ENCODE measurements at places on chromosomes 11 and 22.

DNA sequence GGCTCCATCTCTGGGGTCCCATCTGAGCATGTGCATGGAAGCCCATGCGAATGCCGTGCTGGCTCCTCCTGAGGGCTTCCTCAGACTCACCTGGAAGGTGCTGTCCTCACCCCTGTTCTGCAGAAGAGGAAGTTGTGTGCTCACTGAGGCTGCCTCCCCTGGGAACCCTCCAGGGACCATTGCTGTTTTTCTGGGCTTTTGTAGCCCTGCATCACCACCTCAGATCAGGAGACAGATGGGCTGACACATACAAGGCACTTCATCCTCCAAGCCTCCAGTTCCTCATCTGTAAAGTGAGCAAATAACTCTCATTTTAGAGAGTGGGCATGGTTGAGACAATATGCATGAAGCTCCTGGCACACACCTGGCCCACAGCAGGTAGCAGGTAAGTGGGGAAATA is 12.1 kb upstream of the LRRC32 start:
- peaks cover 6% of the 10 kb centered on the region for H3K4me1 ChIP-seq
- H3K4me3 ChIP-seq, result no peak overlapping the region
- H3K36me3 ChIP-seq, result no peaks in the 10 kb centered on the region
- H3K27ac ChIP-seq, result no peak overlapping the region
- no peak for DNase-seq
- peaks cover 9% of the 10 kb centered on the region for H3K27me3 ChIP-seq

DNA sequence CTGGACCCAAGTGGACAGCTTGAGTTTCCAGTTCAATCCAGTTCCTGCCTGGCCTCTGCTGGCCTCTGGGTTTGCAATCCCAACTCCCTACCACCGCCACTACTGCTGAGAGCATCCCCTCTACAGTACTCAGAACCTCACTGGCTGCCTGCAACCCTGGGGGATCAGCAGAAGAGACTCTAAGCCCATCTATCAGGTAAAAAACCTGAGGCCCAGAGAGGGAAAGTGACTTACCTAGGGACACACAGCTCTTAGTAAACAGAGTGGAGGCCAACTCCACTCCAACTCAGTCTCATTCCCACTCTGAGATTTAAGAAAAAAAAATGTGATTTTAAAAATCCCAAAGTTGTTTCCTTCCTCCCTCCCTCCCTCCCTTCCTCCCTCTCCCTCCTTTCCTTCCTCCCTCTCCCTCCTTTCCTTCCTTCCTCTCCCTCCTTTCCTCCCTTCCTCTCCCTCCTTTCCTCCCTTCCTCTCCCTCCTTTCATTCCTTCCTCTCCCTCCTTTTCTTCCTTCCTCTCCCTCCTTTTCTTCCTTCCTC is 34.5 kb downstream of the APOL3 start:
- H3K27me3 ChIP-seq, result peaks cover 40% of the 10 kb centered on the region
- no peak overlapping the region for H3K27ac ChIP-seq
- H3K4me3 ChIP-seq, result no peak overlapping the region
- H3K36me3 ChIP-seq, result no peaks in the 10 kb centered on the region
- peaks cover 4% of the 10 kb centered on the region for H3K4me1 ChIP-seq

DNA sequence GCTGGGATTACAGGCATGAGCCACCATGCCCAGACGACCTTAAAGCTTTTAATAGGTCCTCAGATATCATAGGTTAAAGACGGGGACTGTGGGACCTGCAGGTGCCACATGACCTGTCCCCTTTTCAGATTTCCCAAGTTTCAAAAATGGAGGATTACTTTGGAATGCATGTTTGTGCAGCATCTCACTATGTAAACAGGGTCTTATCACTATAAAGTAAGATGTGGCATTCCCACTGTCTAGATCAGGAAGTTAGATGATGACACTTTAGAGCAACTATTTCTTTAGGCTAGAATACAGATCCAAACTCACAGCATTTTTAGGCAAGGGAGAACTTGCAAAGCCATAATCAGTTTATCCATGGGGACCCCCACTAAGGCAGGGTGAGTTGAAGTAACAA is 92.8 kb downstream of the USP35 start:
- no peak overlapping the region for H3K4me3 ChIP-seq

DNA sequence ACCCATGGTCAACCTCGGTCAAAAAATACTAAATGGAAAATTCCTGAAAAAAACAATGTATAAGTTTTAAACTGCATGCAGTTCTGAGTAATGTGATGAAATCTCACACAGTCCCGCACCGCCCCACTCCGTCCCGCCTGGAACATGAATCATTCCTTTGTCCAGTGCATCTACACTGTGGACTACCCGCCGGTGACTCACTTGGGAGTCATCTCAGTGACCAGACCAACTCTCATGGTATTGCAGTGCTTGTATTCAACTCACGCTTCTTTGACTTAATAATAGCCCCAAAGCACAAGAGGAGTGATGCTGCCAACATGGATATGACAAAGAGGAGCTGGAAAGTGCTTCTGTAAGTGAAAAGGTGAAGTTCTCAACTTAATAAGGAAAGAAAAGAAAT is 48.8 kb downstream of the ARHGAP32 start:
- H3K36me3 ChIP-seq, result no peaks in the 10 kb centered on the region
- no peaks in the 10 kb centered on the region for H3K27me3 ChIP-seq
- peak overlapping the region; percentile 48 for H3K4me3 ChIP-seq
- peak overlapping the region; percentile 72 for H3K27ac ChIP-seq

- DNase-seq, result no peak
- no peak overlapping the region for H3K4me3 ChIP-seq
- no peak overlapping the region for H3K27ac ChIP-seq
- H3K4me1 ChIP-seq, result no peaks in the 10 kb centered on the region
- H3K36me3 ChIP-seq, result no peaks in the 10 kb centered on the region
- no peaks in the 10 kb centered on the region for H3K27me3 ChIP-seq
These were observed 111.3 kb downstream of the PLEKHA7 start for GRCh38 chr11:16902781-16903378.

DNA sequence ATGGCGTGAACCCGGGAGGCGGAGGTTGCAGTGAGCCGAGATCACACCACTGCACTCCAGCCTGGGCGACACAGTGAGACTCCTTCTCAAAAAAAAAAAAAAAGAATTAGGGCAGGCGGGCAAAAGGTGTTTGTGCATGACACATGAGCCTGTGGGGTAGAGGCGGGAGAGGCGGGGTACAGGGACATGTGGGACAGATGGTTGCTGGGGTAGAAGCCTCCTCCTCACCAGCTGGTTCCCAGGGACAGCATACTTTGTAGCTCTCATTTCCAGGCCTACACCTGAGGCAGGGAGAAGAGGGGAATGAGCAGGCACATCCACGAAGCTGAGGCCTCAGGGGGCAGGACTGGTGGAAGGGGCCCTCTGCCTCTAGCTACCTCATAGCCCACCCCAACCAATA is 23.7 kb downstream of the YWHAH start:
- no peak overlapping the region for H3K27ac ChIP-seq
- no peak for DNase-seq
- H3K4me1 ChIP-seq, result peaks cover 11% of the 10 kb centered on the region
- H3K27me3 ChIP-seq, result peaks cover 5% of the 10 kb centered on the region

DNA sequence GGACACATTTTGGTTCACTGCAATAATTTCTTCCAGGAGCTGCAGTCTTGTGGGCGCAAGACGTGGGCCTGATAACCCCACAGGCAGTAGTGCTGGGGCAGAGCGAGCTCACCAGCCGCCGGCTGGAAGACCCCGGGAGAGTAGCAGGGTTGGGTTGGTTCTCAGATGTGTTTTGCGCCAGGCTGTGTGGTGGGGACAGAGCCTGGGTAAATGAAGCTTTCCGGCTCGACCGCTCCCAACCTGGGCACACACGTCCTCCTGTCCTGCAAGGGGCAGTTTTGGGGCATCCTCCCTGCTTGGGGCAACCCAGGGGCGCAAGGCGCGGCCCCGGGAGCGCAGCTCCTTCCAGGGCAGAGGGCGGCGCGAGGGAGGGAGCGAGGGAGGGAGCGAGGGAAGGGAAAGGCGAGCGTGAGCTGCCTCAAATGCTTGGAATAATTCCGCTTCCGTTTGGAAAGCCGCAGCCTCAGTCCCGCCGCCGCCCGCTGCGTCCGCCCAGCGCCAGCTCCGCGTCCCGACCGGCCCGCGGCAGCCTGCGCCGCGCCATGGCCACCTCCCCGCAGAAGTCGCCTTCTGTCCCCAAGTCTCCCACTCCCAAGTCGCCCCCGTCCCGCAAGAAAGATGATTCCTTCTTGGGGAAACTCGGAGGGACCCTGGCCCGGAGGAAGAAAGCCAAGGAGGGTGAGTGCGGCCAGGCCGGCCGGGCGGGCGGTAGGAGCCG is at the start of gene PARVA:
PARVA (plus strand) TSS at position 466 of the 718 bp plus-strand sequence; CDS start at position 543, 77 bp downstream.
- DNase-seq, result peak; percentile 90
- H3K27ac ChIP-seq, result peak within 1 kb of the TSS; percentile 98
- peak within 1 kb of the TSS; percentile 95 for H3K4me3 ChIP-seq
- peaks cover 10% of the 10 kb centered on the region for H3K4me1 ChIP-seq
- peaks cover 22% of the 10 kb centered on the region for H3K36me3 ChIP-seq
- no peaks in the 10 kb centered on the region for H3K27me3 ChIP-seq

DNA sequence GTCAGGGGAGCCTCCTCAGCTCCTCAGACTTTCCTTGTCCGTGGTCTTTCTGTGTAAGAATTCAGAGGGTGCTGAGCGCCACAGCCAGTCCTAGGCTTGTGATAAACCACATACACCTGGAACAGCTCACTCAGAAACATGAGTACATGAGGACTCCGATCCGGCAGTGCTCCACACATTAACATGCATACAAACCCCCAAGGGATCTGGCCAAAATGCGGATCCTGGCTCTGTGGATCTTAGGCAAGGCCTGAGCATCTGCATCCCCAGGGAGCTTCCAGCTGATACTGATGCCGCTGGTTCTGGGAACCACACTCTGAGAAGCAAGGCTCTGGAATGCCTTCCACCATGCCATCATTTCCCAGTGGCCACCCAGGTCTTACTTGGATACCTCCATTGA is 20.6 kb upstream of the OPCML start:
- H3K4me1 ChIP-seq, result no peaks in the 10 kb centered on the region
- no peaks in the 10 kb centered on the region for H3K27me3 ChIP-seq

DNA sequence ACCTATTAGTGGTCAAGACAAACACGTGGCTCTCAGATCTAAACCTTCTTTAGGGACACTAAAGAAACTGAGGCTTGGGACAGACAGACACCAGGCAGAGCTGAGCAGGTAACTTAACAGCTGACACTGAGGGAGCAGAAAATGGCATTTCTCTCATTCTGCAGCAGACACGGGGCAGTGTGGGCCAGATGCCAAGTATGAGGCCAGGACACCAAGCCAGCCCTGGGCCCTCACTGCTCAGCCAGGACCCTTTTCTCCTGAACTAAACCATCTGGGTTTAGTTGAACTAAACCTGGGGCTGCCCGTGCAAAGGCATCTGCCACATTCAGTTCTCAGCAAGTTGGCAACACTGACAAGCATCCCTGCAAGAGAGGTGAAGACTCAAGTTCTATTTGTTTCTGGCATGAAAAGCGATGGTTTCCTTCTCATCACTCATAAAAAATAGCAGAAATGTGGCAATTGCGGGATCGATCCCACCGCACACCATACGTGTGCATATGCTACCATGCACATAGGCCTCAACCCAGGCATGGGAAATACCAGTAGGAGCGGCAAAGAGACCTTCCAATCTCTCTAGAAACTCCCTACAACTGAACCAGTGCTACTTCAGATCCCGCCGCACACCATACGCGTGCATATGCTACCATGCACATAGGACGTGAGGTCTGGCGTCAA is 100.1 kb upstream of the BID start:
- H3K27ac ChIP-seq, result no peak overlapping the region
- H3K4me3 ChIP-seq, result no peak overlapping the region
- H3K36me3 ChIP-seq, result peaks cover 76% of the 10 kb centered on the region
- no peaks in the 10 kb centered on the region for H3K27me3 ChIP-seq
- DNase-seq, result no peak

- H3K27me3 ChIP-seq, result peaks cover 35% of the 10 kb centered on the region
- H3K4me1 ChIP-seq, result peaks cover 9% of the 10 kb centered on the region
- no peak overlapping the region for H3K4me3 ChIP-seq
- no peaks in the 10 kb centered on the region for H3K36me3 ChIP-seq
- H3K27ac ChIP-seq, result no peak overlapping the region
- DNase-seq, result no peak
These were observed 1.7 kb upstream of the MYEOV start for GRCh38 chr11:69292221-69292648.

GRCh38 chr11:75135651-75136050 is 15.3 kb upstream of the SLCO2B1 start:
- no peak overlapping the region for H3K4me3 ChIP-seq
- H3K4me1 ChIP-seq, result peaks cover 4% of the 10 kb centered on the region
- DNase-seq, result peak; percentile 13
- peaks cover 36% of the 10 kb centered on the region for H3K27me3 ChIP-seq

GRCh38 chr22:42688241-42689211 is 32.1 kb downstream of the A4GALT start:
- H3K27ac ChIP-seq, result peak overlapping the region; percentile 97
- peaks cover 42% of the 10 kb centered on the region for H3K36me3 ChIP-seq
- no peaks in the 10 kb centered on the region for H3K27me3 ChIP-seq
- peaks cover 44% of the 10 kb centered on the region for H3K4me1 ChIP-seq
- peak overlapping the region; percentile 37 for H3K4me3 ChIP-seq

DNA sequence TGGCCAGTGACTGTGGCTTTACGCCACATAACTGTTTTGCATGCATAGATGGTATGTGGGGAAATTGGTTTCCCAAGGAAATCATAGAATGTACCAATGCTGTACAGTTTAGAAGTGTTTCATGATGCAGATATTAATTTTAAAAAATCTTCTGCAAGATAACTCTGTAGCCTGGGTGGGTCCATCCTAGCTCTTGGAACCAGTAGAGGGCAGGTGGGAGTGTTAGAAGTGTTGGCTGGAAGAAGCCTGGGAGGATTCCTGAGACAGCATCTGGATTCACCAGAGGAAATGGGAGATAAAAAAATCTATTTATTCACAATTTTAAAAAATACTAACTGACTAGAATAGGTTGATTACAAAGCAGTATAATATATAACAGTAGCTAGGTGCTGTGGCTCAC is 139.9 kb upstream of the GRIA4 start:
- no peaks in the 10 kb centered on the region for H3K27me3 ChIP-seq
- no peaks in the 10 kb centered on the region for H3K4me1 ChIP-seq
- no peaks in the 10 kb centered on the region for H3K36me3 ChIP-seq
- H3K4me3 ChIP-seq, result no peak overlapping the region

DNA sequence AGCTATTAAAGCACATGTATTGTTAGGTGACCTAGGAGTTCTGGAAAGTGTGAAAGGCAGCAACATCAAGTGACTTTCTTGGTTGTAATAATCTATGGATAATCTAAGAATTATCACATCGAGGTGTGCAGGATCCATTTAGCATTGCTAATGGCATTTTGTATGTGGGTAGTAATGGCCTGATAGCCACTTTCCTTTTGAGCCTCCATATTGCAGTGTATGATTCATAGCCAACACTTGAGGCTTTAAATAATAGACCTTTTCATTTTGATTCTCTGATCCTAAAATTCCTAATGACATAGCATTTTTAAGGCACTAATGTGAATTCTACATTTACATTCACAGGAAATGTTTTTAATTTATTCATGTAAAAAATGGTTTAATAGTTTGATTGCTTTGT is 759.4 kb downstream of the NELL1 start:
- no peak overlapping the region for H3K27ac ChIP-seq
- DNase-seq, result no peak
- H3K4me3 ChIP-seq, result no peak overlapping the region
- no peaks in the 10 kb centered on the region for H3K27me3 ChIP-seq
- no peaks in the 10 kb centered on the region for H3K36me3 ChIP-seq
- no peaks in the 10 kb centered on the region for H3K4me1 ChIP-seq

All from mesenchymal stem cell (in vitro differentiated cells and primary cell).